ENCODE measurements at places on chromosomes 4 and X.
A peak's percentile ranks its signal among the peaks of the same experiment; 100 is the strongest.

- DNase-seq, result no peak
Observed at GRCh38 chr4:67250131-67250896, 295.0 kb downstream of the CENPC start.

- no peak for DNase-seq
Observed at GRCh38 chrX:135543924-135544323, 23.5 kb downstream of the INTS6L start.

DNA sequence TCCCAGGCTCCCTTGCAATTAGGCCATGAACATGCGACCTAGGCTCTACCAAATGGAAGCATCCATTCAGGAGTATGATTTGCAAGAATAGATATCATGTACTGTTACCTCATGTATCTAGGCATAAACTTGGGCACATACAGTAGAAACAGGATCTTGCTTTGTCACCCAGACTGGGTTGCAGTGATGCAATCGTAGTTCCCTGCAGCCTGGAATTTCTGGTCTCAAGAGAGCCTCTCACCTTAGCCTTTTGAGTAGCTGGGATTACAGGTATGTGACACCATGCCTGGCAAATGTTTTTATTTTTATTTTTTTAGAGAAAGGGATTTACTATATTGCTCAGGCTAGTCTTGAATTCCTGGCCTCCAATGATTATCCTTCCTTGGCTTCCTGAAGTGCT, 994.2 kb downstream of the ADGRL3 start:
- DNase-seq, result no peak

GRCh38 chr4:37317104-37317643, 72.6 kb downstream of the NWD2 start:
- no peak for DNase-seq

- peak; percentile 18 for DNase-seq
Observed at GRCh38 chrX:17470136-17470535, 95.1 kb downstream of the NHS start.

DNA sequence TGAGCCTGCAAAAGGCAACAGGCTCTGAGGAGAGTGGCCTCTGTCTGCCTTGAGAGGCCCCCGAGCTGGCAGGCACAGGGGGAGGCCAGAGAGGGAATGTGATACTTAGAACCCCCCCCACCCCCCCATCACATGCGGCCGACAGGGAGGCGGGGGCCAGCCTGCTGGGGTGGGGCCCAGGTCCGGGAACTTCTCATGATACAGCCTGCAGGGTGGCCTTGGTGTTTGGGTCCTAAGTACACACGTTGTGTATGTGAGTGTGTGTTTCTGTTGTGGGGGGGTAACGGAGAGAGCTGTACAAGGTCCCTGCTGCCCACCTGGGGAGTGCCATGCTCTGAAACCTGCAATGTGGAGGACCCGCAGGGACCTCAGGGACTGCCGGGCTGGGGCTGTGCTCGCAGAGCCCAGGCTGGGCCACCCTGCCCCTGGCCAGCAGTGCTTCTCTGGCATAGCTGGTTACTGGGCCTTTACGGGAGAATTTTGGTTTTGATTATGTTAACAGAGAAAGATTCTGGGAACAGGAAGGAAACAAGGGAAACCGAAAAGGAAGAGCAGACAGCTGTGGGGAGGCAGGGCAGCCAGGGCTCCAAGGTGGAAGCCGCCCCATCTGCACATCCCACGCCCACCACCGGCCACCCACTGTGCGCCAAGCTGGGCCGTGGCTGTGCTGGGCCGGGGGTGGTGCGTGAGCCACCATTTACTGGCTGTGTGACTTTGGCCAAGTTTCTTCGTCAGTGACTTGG, 19.9 kb downstream of the SH3BP2 start:
- peak; percentile 20 for DNase-seq

GRCh38 chr4:156638925-156639605, 332.5 kb downstream of the PDGFC start:
- no peak for DNase-seq

GRCh38 chr4:123479944-123480343, 83.3 kb downstream of the SPRY1 start:
- DNase-seq, result peak; percentile 40

- DNase-seq, result no peak
Observed at GRCh38 chrX:148459343-148459742, 41.1 kb upstream of the AFF2 start.

DNA sequence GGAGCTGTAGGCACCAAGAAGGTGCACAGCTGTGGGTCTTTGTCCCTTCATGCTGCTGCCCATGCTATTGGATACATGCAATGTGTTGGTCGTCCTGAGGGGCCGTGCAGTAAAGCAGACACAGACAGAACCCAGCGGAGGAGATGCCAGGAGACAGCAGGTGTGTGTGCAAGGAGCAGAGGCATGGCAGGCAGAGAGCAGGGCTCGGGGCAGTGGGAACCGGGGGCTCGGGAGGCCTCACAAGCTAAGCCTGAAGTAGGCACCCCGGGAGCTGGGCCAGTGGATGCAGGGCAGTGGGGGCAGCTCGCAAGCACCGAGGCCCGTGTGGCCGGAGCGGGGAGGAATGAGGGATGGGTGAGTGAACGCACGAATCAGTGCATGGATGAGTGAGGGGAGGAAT, 13.2 kb downstream of the HTRA3 start:
- no peak for DNase-seq

DNA sequence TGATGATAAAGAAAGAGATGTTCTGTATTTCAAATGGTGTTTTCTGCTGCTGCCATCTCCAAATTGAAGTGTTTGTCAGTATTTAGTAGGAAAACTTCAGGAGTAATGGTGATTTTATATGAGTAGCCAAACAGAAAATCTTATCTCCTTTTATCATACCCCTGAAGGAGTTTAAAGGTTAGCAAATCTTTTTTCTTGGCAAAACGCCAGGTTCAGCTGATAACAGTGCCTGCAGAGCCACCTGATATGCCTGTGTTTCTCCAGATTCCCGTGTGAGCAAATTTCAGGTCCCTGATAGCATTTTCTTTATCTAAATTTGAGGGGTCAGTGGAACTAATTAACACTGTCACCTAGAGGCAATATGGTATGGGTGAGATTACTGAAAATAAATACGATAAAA, 65.8 kb upstream of the ETNPPL start:
- no peak for DNase-seq

- DNase-seq, result no peak
Observed at GRCh38 chr4:124104101-124104500, 608.4 kb downstream of the ANKRD50 start.

GRCh38 chr4:61521451-61521850, 321.3 kb downstream of the ADGRL3 start:
- no peak for DNase-seq

DNA sequence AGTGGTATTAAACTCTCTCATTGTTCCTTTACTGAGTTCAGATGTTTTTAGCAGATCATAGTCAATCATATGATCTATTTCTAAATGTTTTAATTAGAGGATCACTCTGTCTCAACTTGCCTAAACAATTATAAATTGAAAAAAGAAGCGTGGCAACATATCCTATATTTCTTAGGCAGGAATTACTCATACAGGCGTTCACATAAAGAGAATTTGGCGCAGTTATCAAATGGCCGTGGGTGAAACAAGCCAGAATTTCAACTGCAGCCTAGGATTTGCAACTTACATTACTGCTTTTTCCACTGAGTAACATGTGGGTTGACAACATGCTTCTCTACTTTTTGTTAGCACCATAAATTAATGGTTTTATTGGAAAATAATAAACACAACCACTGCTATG, 141.3 kb downstream of the CPE start:
- no peak for DNase-seq

DNA sequence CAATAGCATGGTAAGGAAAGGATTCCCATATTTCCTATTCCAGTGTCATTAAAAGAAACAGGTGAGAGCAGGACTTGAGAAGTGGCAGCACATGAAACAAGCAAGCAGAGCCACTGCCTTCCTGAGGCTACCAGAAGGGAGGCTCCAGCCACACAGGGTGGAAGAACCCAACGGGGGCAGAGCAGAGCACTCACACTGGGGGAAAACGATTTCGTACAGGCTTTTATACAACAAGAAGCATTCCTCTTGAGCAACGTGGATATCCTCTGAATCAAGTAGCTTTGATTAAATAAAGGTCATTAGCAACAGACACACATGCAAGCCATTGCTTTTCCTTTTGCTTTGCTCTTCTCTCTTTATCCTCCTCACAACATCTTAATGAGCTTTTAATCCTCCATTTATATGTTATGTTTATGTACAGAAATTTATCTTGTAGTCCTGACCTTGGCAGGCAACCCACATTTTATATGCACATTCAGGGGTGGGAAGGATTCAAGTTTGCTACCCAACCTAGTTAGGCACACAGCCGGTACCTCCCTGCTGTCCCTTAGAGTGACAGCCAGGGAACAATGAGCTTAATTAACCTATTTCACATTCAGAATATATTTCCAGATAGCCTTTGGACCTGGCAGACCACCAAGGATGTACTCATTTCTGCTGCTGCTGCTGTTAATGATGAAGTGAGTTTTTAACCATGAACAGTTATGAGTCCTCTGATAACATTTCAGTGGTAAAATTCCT, 202.1 kb downstream of the ARHGAP24 start:
- DNase-seq, result no peak

DNA sequence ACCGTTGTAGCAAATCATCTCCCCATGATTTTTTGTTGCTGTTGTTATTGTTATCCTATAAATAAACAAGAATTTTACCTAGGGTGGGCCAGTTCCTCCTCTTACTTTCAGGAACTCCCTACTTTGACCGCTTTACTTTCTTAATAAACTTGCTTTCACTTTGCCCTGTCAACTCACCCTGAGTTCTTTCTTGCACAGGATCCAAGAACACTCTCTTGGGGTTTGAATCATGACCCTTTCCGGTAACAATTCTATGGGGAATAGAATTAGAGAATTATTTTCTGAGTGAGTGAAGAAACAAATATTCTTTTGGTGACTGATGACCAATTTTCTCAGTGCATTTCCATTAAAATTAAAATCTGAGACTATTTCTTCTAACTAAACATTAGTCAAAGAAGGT, 584.0 kb upstream of the TENM3 start:
- DNase-seq, result no peak

GRCh38 chr4:24126776-24127175, 236.9 kb upstream of the PPARGC1A start:
- DNase-seq, result no peak

GRCh38 chrX:69429339-69430015, 74.6 kb upstream of the NALF2 start:
- DNase-seq, result no peak

DNA sequence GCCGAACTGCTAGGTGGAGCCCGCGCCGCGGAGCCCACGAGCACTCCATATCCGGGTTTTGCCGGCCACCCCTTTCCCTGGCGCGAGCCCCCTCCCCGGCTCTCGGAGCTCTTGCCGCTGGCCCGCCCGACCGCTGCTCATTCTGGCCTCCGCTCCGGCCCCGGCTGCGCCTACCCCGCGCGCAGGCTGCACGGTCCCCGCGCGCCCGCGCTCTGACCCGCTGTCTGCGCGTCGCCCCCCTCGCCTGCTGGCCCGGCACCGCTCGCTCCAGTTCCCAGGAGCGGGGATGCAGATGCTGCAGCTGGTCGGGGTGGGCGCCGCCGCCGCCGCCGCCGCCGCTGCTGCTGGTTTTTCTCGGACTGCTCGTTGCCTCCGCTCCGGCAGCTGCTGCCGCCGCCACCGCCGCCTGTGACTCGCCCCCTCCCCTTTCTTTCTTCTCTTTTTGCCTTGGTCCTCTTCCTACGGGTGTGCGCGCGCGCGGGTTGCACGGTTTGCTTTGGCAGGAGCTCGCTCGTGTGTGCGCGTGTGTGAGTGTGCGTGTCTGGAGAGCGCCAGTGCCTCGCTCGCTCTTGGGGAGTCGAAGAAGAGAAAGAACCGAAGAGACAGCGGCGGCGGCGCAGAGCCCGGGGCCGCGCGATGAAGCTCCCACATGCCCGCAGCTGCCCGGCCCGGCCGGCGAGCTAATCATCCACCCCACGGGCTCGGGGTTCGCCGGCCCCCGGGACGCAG, at the start of gene ADGRL3:
ADGRL3 (plus strand) TSS at position 140 of the 729 bp plus-strand sequence.
- no peak for DNase-seq

DNA sequence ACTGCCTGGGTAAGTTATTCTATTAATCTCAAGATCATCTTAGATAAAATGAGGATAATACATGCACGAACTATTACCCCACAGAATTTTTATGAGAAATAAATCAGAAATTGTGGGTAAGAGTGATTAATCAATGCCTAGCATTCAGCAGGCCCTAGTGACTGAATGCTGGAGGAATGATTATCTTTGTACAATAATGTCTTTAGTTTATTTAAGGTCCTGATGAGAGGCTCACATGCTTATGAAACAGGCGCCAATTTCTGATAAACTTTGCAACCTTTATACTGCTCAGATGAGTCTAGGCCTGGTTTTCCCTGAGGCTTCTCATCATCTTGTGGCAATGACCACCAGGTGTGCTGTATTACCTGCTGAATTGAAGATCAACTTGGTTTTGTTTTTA, 27.8 kb upstream of the BMP2K start:
- DNase-seq, result no peak

DNA sequence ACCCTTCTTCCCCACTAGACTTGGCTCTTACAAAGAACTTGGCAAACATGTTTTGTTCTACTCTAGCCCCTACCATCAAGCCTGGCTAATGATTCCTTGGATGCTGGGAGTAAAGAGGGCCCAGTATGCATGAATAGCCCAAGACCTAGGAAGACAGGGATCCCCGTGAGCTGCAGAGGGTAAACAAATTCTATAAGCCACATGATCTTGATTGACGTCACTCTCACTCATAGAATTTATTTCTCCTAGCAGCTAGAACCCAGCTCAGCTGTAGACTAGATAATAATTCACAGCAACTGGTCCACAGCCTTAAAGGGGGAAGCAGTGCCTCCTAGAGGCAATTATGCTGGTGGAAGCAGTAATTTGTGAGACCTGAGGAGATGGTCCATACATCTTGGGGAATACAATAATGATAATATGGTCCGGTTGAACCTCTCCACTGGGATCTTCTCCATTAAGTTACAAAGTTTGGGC, 16.1 kb upstream of the USO1 start:
- no peak for DNase-seq

DNA sequence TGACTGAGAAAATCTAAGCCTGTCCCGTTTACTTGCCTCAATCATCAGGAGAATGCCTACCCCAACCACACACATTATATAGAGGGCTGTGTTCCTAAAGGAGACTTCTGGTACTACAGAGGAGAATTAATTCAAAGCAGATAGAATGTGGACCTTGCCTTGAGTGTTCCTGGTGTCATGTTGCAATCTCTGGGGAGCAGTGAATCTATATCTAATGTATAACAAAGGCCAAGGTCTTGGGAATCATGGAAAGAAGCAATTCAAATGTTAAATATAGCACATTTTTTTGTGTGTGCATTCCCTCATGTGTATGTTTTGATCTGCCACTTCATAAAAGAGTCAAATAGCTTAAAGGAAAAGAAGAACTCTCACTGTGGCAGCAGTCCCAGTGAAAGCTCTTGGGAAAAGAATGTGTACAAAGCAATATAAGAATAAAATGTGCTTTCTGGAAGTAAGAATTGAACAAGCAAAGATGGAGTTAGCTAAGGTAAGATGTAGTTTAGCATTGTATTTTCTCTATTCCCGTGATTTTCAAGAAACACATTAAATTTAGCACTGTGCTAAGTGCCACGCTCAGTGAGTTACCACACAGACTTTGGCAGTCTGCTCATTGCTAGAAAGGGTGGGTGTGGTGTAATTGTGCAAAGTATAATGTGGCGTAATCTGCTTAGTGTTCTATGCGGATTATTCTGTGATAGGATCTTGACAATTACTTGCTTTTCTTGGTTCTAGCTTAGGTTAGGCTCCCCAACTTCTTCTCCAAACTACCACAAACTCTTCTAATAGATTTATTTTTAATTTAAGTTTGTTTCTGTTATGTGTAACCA, 13.7 kb downstream of the ADH6 start:
- no peak for DNase-seq

GRCh38 chrX:57445076-57445475, 146.7 kb upstream of the ZXDB start:
- DNase-seq, result no peak
